IPS-NIHi11 (cell line): ENCODE measurements at places on chromosomes 3 and 15.
A peak's percentile ranks its signal among the peaks of the same experiment; 100 is the strongest.

- peak; percentile 75 for DNase-seq
Measured at GRCh38 chr15:65101891-65102708, 12.9 kb downstream of the UBAP1L start.

DNA sequence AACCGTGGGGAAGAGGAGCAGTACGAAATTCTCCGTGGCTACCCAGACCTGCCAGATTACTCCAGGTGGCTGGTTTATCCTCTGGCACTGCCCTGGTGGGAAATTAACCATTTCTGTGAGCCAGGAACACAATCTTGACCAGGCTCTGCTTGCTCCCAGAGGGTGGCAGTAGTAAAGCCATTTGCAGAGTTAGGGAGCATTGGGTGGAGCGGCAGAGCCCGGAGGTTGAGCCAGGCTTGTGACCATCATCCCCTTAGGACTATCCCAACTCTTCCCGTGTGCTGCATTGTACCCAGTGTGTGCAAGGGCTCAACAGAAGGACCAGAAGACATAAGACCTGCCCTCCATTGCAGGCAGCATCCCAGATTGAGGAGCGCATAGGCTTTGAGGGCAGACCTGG, 5.3 kb downstream of the KNG1 start:
- peak; percentile 57 for DNase-seq

DNA sequence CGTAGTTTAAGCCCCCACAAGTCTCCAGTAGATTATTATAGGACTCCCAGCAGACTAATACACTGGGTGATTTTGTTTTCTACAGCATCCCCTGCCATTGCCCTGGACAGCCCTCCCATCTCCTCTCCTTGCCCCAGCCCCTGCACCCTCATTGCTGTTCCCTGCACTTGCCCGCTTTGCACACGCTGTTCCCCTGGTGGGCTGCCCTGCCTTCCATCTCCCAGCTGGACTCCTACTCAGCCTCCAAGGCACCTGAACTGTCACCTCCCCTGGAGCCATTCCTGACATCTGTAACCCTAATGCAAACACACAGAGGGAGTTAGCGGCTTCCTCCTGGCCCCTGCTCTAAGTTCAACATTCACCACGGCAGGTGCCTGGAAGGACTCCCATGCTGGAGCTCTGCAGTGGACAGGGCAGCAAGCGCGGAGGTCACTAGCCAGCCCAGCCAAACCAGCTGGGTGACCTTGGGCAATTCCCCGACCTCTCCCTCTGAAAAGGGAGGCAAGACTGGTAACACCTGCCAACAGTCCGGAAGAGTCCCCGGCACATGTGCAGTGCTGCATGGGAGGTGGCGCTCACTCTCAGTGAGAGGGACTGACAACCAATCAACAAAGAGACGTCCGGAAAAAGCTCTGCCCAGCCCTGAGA, 38.8 kb upstream of the IQSEC1 start:
- no peak for DNase-seq

DNA sequence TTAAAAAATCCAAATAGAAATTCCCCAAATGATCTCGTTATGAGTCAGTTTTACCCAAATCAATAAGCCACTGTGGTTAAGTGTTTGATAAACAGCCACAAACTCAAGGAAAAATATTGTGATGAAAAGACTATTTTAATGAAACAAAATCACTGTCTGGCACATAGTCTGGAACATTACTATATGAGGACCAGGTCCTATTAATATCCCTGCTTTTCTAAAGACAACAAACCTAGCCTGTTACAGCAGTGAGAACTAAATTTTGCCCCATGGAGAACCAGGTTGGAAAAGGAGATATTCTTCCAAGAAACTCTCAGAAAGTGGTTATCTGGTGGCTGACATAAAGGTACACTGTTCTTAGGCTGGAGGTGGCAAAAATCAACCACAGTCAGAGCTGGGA, 27.7 kb upstream of the ZNF385D start:
- no peak for DNase-seq

- DNase-seq = no peak
Measured at GRCh38 chr3:184894051-184894450, 82.1 kb downstream of the VPS8 start.

DNA sequence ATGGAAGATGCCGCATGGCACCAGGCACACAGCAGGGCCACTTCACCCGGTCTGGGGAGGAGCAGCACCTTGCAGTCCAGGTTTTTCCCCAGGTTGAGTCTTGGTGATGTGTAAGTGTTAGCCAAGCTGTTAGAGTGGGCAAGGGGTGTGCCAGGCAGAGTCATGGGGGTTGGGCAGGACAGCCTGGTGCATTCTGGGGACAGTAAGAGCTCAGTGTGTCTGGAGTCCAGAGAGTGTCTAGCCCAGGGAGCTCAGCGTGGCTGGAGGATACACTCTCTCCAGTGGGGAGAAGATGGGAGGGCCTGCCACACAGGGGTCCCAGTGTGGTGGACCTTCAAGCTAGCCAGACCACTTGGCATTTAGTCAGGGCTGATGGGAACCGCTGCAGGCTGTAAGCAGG, 87.4 kb downstream of the AAGAB start:
- DNase-seq = no peak

- no peak for DNase-seq
Measured at GRCh38 chr3:44984335-44984734, 8.3 kb downstream of the EXOSC7 start.

- DNase-seq = peak; percentile 65
Measured at GRCh38 chr3:132210476-132211346, 106.5 kb upstream of the ACP3 start.

DNA sequence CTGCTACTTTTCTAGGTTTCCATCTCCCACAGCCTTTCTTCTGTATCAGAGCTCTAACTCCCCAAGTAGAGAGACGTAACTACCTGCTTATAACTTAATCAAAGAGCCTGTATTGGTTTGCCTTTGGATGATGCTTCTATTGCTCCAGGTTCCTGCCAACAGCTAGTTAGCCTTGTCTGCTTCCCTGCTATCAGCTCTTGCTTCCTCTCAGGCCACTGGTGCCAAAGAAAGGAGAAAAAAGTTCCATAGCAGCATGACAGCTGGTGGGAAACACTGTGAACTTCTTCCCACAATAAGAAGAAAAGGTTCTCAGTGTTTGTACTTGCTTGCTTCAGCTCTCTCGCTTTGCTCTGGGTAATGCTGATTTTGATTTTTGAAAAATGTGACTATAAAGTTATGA, 206.6 kb downstream of the GBE1 start:
- DNase-seq = no peak

DNA sequence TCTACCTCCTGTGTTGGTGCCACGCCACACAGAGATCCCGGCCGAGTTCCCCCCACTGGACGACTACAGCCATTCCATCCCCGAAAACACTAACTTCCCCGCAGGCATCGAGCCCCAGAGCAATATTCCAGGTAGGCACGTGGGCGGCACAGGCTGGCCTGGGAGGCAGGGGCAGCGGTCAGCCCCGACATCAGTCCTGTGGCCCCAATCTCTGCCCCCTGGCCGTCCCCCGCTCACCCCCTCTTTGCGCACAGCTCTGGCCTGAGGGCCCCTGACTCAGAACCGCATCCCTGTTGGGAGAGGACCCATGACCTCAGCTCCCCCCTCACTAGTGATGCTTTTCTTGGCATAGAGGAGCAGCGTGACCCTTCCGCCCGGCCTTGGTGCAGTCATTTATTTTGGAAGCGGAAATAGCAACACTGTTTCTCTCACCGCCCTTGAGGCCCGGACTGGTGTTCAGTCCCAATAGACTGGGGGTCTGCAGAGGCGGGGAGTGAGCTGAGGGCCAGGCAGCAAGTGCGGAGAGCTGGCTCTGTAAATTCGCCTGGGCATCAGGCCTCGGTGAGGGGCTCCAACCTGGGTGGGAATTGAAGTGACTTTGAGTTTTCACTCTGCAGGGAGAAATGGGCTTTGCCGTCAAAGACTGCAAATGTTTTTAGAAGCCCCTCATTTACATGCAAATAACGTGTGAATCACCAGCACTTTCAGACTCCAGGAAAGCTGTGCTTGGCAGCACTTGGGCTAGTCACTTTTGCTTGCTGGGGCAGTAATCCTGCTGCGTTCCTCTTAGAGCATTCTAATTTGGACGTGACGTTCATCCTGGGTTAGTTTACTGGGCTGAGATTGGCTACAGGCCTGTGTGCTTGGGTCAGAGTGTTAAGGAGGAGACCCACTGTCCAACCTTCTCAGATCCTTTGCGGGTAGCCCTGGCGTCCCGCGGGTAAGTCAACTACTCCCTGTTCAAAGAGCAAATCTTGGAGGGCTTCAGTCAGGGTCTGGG, 88.9 kb downstream of the AAGAB start:
- peak; percentile 65 for DNase-seq

DNA sequence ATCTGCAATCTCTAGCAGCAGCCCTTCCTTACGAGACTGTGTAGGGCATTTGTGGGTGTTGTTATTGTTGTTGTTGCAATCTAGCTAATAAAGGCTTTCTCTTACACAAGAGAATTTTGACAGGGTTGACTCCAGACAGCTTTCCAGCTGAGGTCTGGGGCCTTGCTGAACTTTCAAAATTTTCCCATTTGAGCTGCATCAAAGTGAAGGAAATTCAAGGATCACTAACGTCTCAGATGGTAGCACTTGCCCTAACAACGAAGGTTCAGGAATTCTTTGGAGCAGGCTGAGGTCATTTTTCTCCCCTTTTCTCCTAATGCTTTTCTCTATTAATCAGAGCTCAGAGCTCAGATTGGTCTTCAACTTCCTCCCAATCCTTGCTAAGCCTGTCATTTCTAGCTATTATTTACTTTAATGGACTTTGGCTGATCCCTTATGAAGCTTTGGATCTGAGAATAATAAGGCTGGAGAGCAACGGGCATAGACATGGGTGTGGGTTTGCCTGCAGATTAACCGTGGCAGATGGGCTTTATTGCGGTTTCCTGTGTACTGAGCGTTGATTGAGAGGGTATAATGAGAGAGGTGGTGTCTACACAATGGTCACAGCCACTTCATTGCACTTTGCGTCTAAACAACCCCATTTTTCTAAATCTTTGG, 614.0 kb upstream of the AGTR1 start:
- DNase-seq = no peak
